NCI-H2029 treated with DMSO at 0.1 percent for 48 hours (cell line): ENCODE measurements at places on chromosomes 7 and 10.

GRCh38 chr7:150778014-150778737, 22.0 kb downstream of the TMEM176B start:
- no peak for DNase-seq

DNA sequence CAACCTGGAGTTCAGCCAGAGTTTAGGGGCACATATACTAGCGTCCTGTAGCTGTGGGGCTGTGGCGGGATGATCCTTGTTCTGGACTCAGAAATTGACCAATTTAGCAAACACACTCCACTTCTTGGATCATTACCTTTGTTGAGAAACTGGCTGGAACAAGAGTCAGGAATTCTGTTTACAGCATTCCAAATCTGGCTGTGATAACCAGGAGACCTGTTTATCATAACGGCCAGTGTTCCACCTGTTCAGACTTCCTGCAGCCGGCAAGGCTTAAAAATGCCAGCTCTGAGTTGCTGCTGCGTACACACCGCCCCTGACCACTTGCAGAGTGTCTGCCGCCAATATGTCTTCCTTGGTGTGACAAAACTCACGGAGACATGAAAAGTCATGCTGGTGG, 64.8 kb downstream of the ARMC3 start:
- no peak for DNase-seq

GRCh38 chr7:46791188-46791587, 790.7 kb downstream of the TNS3 start:
- no peak for DNase-seq

GRCh38 chr7:74012842-74013249, 15.1 kb upstream of the ELN start:
- no peak for DNase-seq

DNA sequence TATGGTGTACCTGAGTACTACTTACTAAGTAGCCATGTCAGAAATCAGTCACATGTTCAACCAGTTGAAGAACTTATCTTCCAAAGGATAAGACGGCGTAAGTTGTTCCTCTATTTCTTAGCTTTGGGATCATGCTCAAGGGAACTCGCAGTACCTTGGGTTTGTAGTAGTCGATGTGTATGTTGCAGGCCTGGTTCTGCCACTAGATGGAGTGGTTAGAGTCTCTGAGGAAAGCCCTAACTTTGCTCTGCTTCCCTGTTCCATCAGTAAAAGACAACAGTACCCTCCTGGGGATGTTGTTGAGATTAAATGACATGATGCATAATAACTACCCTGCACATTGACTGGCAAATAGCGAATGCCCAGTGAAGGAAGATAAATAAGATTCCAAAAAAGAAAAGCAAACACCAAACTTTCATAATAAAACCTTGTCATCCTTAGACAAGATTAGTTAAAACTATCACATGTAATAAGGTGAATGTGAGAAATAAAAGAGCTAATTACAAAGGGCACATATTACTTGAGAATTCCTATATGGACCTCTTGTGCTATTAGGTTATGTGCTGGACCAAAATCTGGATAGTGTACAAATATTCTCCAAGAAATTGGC, 165.9 kb downstream of the ABCA13 start:
- no peak for DNase-seq

DNA sequence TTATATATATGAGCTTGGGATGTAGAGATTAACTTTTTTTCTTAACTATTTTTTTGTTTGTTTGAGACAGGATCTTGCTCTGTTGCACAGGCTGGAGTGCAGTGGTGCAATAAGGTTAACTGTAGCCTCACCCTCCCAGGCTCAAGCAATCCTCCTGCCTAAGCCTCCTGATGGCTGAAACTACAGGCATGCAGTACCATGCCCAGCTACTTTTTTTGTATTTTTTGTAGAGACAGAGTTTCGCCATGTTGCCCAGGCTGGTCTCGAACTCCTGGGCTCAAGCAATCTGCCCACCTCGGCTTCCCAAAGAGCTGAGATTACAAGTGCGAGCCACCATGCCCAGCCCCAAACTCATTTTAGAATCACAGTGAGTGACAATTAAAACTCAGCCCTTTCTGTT, 105.2 kb downstream of the CUBN start:
- DNase-seq, result no peak

DNA sequence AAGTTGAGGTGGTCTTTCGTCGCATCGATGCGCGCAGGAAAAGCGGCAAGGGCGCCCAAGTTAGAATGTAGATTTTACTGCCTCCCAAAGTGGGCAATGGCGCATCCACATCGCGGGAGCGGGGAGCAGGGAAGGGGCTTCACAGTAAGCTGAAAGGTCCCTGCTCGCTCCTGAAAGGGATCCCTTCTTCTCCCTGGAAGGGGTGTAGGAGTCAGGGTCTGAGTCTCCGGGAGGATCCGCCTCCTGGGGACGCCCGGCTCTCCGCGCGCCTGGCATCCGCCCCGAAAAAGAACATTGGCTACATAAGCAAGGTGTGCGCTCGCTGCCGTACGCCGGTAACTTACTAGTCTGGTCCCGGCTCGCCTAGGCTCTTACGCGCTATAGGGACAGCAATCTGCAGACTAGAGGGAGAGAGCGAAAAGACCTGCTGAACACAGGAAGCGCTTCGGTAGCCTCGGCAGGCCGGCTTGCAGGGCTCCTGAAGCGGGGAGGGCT, 804 bp downstream of the UNC5B start:
- DNase-seq, result peak; percentile 18

DNA sequence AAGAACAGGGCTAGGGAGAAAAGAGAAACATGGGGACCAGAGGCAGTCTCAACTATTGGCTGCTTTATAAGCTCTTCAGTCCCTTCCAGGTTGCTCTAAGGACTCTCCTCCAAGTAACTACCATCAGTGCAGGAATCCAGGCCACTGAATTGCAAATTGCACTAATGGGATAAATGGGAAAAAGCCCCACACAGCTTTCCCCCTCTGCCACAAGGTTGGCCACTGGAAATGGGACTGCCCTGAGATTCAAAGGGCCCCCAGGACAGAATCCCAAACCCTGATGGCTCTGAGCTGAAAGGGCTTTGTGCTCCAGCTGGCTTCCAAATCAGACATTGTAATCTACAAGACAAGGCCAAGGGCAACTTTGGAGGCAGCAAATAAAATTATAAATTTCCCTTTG, 633.2 kb downstream of the ACTR3B start:
- DNase-seq, result no peak

- DNase-seq, result no peak
These were observed 87.3 kb upstream of the CYTH3 start for GRCh38 chr7:6359734-6360133.

GRCh38 chr7:69173341-69173740, 424.9 kb upstream of the AUTS2 start:
- no peak for DNase-seq

GRCh38 chr7:114922026-114922651, at the start of gene MDFIC:
MDFIC (plus strand) TSS chr7:114922094; CDS start chr7:114923034, 940 bp downstream.
- no peak for DNase-seq

GRCh38 chr10:99357691-99358090, 28.5 kb downstream of the CNNM1 start:
- DNase-seq, result no peak

- DNase-seq, result no peak
These were observed 73.6 kb upstream of the AMPH start for GRCh38 chr7:38704751-38705150.

GRCh38 chr7:12570168-12570533, 369 bp upstream of the SCIN start:
- DNase-seq, result peak; percentile 74

GRCh38 chr10:131788386-131788785, 112.4 kb upstream of the PPP2R2D start:
- no peak for DNase-seq

DNA sequence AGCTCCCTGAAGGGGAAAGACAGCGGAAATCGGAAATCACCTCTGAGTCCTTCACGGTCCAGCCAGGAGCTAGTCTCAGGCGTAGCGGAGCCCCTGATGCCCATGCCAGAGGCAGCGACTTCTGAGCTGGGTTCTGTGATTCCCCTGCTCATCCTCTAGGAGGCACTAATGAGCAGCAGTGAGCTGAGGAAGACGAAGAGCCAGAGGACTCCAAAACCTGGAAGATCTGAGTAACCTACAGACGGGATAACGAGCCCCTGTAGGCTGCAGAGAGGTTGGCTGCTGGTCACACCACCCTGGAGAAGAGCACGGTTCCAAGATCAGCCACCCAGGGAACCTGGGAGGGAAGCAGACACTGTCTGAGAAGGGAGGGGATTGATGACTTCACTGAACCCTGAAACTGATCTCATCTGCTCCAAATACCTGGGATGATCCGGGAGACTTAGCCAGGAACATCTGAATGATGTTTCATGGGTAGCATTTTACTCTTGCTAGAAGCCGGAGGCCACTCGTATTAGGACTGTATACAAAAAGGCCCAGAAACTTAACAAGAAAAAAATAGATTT, 304.1 kb downstream of the PAXIP1 start:
- DNase-seq, result no peak

GRCh38 chr7:36870625-36871354, 146.5 kb upstream of the AOAH start:
- DNase-seq, result no peak

DNA sequence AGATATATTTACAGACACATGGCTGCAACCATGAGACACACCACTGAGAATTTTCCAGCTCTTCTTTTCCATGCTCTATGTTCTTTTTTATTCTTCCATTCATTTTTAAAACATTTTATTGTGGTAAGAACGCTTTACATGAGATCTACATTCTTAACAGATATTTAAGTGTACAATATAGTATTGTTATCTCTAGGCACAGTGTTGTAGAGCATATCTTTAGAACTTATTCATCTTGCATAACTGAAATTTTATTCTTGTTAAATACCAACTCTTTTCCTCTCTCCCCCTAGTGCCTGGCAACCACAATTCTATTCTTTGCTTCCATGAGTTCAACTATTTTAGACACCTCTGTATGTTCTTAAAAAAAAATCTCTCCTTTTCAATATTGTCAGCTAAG, 67.1 kb upstream of the HABP2 start:
- no peak for DNase-seq

GRCh38 chr7:117195361-117196029, 127.4 kb downstream of the WNT2 start:
- no peak for DNase-seq

DNA sequence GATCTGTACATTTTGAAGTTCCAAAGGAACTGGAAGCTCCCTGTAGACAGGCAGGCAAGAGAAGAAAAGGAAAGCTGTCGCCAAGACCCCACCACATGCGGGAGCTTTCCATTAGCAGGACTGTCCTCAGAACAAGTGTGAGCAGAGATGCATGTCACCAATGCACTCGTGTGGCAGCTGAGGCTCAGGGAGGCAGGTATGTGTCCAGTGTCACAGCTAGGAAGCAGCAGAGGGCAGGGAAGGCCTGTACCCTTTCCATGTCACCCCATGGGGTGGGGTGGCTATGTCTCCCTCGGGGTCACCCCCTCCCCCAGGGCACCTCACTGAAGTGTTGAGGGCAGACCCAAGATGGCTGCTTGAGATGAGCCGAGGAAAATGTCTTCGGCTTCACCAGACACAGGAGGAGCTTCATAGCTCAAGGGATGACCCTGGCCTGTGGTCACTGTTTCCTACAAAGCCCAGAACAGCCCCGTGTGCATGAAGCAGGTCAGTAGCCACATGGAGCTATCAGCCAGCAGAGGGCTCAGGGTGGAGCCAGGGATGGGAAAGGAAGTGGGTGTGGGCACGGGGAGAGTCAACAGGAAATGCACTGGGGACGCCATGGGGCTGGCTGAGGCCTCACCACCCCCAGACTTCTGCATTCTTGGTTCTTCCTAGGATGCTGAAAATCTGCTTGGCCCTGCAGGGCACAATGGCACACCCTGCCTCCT, 96.6 kb downstream of the FAM53B start:
- DNase-seq, result no peak

DNA sequence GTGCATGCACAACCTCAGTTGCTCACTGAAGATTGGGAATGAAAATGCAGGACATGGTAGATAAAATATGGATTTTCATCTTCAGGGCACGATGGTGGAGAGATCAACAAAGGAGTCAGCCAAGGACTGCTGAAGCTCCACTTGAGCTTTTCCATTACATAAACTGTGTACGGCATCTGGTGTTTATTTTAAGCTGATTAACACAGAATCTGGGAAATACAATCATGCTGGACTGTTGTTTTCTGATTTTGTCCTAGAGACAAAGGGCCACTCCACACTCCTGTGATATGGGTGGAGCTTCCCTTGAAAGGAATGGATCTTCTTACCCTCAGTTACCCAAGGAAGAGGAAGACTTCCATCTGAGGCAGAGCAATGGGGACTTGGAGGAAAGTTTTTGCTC, 120.6 kb downstream of the SAMD9 start:
- DNase-seq, result no peak

DNA sequence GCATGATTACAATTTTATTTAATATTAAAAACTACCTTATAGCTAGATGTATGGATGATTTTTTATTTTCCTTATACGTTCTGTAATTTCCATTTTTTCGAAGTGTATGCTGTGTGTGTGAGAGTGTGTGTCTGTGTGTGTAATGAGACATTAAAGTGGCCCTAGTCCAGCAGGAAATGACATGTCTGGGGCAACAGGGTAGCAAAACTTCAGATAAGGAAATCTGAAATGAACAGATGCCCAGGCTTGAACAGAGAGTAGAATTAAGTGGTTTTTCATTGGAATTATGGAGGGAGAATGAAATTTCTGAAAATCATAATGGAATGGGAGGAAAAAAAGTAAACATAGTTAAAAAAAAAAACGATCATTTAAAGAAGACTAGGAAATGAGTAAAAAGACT, 200.6 kb downstream of the NRG3 start:
- no peak for DNase-seq

- no peak for DNase-seq
These were observed 98.8 kb downstream of the CUX1 start for GRCh38 chr7:101916041-101916800.

DNA sequence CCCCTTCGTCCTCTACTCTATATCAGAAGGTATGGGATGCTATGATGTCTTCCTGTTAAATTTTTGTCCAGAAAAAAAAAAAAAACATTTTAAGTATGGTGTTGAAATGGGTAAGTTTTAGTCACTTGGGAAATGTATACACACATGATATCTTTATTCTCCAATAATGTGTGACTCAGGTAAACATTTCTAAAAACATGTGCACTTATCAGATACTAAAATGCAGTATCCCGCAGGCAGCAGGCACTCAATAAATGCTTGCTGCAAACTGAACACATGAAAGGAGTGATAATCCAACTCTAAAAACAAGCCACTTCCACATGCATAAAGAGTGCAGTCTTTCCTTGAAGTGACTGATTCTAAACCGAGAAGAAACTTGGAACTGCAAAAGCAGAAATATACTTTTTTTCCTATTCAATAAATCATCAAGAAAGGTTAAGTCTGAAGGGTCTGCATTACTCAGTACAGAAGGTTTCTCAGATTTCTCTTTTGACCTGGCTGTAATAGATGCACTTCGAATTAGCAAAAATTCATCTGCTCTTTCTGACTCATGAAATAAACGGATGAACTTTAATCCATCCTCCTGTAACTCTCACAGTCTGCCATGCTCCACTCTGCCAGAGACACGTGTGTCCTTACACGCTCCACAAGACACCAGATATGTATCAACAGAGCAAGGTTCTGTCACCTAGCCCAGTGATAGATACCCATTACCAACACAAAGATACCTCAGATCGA, 84.0 kb downstream of the HIPK2 start:
- DNase-seq, result no peak

- no peak for DNase-seq
These were observed 34.5 kb downstream of the GLCCI1 start for GRCh38 chr7:8003077-8003476.
